Dermis blood vessel endothelial cell (primary cell): ENCODE measurements at places on chromosomes 6 and 20. TPM values are rescaled to one million over a fixed set of nuclear protein-coding genes. Genes with fewer than 3 reads are reported as not detected.

DNA sequence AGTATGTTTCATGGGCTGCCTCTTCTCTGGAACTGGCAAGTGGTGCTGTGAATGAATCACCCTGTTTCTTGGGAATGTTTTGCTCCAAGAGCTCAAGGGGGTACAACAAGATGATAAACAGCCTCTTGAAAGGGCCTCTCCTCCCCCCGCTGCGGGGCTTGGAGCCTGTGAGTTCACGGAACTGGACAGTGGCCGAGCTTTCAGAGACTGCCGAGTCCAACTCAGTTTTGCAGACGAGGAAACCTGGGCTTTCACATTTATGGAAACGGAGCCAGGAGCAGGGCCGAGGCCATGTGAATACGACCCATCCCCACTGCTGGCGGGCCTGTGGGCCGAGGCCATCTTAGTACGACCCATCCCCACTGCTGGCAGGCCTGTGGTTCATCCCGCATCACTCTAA is 18.2 kb upstream of the SRC start:
- DNase-seq: no peak

DNA sequence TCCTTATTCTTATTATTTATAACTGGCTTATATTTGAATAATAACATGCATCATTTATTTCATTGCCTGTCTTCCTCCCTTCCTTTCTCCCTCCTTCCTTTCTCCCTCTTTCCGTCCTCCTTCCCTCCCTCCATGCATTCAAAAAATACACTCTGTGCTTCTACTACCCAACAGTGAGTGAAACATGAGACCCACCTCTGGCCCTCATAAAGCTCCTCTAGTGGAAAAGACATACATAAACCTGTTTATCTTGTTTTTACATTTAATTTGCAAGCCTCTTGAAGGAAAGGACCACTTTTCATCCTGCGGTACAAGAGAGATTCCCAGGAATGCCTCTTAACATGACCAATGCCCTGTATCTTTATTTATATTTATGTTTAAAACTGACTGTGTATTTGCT is 21.8 kb upstream of the ISM1 start:
- no peak for DNase-seq

DNAH8 gene
- under 0.01 and 0.05 TPM in 2 replicates for total RNA-seq

DNA sequence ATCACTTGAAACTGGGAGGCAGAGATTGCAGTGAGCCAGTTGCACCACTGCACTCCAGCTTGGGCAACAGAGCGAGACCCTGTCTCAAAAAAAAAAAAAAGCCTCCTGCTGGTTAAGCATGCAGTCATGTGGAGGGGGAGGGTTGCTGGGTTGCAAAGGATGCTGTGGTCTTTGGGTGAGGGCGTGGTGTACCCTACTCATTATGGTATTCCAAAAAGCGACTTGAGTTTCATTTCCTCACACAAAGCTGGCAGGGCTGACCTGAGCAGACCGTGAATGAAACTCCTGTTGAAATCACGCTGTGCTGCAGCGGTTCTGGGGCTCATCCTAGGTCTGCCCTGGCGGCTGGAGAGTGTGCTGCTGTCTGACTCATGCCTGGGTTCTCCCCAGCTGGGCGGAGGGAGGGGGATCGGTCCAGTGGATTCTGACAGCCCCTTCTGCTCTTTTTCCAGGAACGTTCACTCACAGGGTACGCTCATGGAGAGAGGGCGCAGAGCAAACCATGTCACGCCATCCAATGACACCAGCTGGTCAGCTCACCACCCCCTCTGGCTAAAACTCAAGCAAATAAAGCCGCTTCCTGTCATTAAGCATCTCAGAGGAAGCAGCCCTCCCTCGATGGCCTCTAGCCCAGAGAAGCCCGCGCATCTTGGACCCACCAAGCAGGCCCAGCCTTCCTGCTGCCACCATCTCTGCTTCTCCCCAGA is 166.2 kb downstream of the SCML4 start:
- DNase-seq: peak; percentile 79

DZANK1 gene
- 0.34 and 0.70 TPM in 2 replicates for total RNA-seq

DNA sequence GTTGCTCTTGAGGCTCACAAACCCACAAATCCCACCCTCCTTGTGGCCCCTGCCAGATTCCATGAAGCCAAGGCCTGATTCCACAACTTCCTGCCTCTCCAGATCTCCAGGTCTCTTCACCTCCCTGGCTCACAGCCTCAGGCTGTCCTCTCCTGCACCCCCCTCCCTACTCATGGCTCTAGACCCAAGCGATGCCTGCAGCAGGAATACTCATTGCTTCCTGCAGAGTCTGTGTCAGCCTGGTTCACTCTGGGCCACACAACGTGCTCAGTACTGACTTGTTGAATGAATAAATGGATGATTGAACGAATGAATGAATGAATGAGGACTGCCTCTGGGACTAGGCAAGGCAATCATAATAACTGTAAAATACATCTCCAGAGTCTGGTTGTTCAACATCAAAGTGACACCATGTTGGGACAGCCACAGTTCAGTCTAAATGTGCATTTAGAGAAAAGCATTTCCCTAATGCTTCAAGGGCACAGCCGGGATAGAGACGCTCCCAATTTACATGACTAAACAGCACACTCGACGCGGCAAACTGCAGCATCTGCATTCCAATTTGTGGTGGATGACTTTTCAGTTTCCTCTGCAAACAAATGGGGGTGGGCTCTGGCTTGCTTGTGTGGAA is 139.9 kb downstream of the GRM4 start:
- no peak for DNase-seq

SAMD5 gene
- total RNA-seq: 1.0 and 1.1 TPM in 2 replicates

GRCh38 chr6:28940294-28940857 is 16.6 kb upstream of the TRIM27 start:
- DNase-seq: no peak

GRCh38 chr6:53982366-53983050 is 128.7 kb upstream of the MLIP start:
- DNase-seq: no peak

GRM4 gene
- total RNA-seq: not detected in 2 replicates

DNA sequence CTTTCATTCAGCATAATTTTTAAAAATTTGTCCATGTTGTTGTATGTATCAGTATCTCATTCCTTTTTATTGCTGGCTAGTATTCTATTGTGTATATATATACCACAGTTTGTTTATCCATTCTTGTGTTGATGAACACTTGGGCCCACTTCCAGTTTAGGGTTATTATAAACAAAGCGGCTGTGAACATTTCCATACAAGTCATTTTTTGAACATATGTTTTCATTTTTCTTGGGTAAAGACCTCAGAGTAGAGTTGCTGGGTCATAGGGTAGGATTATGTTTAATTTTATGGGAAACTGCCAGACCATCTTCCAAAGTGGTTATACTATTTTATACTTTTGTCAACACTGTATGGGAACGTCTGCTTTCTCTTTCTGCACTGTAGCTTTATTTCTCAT is 55.3 kb downstream of the RBM24 start:
- DNase-seq: no peak
